ENCODE measurements at places on chromosomes 12 and 14. TPM values are rescaled to one million over a fixed set of nuclear protein-coding genes. Genes with fewer than 3 reads are reported as not detected.

TPH2 gene
- total RNA-seq = not detected

RTN1 gene
- total RNA-seq = not detected

MYRFL gene
- not detected for total RNA-seq

RASAL1 gene
- total RNA-seq = 0.69 TPM

PRPH gene
- total RNA-seq = 0.15 TPM

RDH5 gene
- 5.1 TPM for total RNA-seq

CCDC198 gene
- 3.3 TPM for total RNA-seq

IGF1 gene
- total RNA-seq = not detected

SERPINA9 gene
- not detected for total RNA-seq

YEATS4 gene
- total RNA-seq = 41.3 TPM

RD3L gene
- not detected for total RNA-seq

GPR68 gene
- total RNA-seq = 1.5 TPM

SHMT2 gene
- total RNA-seq = 263 TPM

ADAM20 gene
- 0.17 TPM for total RNA-seq

HOXC6 gene
- total RNA-seq = 5.3 TPM

OTOGL gene
- total RNA-seq = 3.1 TPM

CLEC2D gene
- 3.3 TPM for total RNA-seq

SMCO3 gene
- total RNA-seq = not detected

STYK1 gene
- 8.6 TPM for total RNA-seq

BTBD6 gene
- 119 TPM for total RNA-seq

SDR9C7 gene
- total RNA-seq = not detected

ADAM21 gene
- 0.80 TPM for total RNA-seq

ACSM4 gene
- not detected for total RNA-seq

KRT81 gene
- total RNA-seq = 2,042 TPM

ENDOU gene
- total RNA-seq = not detected

TTLL5 gene
- 40.3 TPM for total RNA-seq

GLI1 gene
- 3.0 TPM for total RNA-seq

SDS gene
- total RNA-seq = not detected

ACOT4 gene
- total RNA-seq = 3.9 TPM

IL26 gene
- total RNA-seq = not detected

C12orf56 gene
- total RNA-seq = 5.7 TPM

TAS2R8 gene
- not detected for total RNA-seq

TOMM20L gene
- not detected for total RNA-seq

CLEC7A gene
- total RNA-seq = 0.40 TPM

PLEKHG3 gene
- total RNA-seq = 49.6 TPM

ADCY4 gene
- 0.04 TPM for total RNA-seq

TMEM121 gene
- 27.5 TPM for total RNA-seq

KRT78 gene
- 0.15 TPM for total RNA-seq

ESPL1 gene
- 31.6 TPM for total RNA-seq

FAIM2 gene
- total RNA-seq = not detected

SMOC1 gene
- not detected for total RNA-seq

ESRRB gene
- total RNA-seq = not detected

CLEC1B gene
- not detected for total RNA-seq

SCARB1 gene
- total RNA-seq = 79.1 TPM

SLC39A5 gene
- not detected for total RNA-seq

KITLG gene
- total RNA-seq = 8.4 TPM

FOXN4 gene
- not detected for total RNA-seq

PPFIA2 gene
- total RNA-seq = not detected

P2RX2 gene
- not detected for total RNA-seq

SPTLC2 gene
- total RNA-seq = 25.6 TPM

TMEM229B gene
- not detected for total RNA-seq

SIX4 gene
- total RNA-seq = 33.2 TPM

GARIN6 gene
- not detected for total RNA-seq

AQP6 gene
- not detected for total RNA-seq

TCL1B gene
- total RNA-seq = not detected

GNB3 gene
- 1.8 TPM for total RNA-seq

PAH gene
- total RNA-seq = not detected

Data from PC-3 (cell line).